ENCODE measurements at places on chromosomes 11 and 22.

DNA sequence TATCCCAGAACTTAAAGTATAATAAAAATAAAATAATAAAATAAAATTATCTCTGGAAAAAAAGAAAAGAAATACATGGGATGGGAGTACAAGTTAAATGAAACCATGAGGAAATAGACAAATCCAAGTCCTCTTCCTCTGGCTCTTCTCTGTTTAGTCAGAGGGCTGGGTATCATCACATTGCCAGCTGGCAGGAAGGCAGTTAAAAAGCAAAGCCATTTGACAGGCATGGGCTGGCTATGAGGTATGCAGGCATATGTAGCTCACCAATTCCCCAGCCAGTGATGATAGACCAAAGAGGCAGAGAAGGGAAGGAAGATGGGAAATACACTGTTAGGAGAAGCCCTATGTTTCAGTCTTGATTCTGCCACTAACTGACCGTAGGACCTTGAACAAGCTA is 6.5 kb downstream of the LYVE1 start:
- DNase-seq = no peak

DNA sequence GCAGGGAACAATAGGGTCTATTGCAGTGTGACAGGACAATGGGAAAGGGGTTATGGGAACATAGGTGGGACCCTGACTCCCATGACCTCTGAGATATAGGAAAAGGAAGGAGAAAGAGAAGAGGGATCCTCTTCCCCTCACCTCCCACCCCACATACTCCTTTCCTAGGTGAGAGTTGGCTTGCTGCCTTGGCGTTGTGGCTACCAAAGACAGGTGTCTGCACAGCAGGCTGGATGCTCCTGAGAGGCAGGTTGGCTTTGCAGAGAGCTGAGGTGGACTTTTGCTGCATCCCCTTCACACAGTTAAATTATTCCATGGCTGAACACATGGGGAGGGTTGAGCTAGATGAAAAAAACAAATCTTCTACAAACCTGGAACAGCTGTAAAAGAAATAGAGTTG is 80.7 kb downstream of the SYT9 start:
- DNase-seq = no peak

DNA sequence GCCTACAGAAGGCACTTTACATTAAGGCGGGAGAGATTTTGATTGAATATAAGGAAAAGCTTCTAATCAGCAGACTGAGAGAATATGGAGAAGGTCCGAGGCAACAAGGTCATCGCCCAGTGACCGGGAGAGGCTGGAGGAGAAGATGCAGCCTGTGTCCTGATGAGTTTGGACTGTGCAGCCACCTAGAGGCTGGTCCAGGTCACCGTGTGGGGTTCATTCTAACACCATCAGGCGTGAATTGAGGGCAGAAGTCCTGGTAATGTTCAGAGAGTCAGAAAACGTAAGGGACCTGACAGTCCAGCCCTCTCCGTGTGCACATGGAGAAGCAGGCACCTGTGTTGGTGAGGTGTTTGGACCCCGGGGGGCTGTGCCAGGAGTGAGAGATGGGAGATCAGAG is 102.7 kb downstream of the FEZ1 start:
- no peak for DNase-seq

DNA sequence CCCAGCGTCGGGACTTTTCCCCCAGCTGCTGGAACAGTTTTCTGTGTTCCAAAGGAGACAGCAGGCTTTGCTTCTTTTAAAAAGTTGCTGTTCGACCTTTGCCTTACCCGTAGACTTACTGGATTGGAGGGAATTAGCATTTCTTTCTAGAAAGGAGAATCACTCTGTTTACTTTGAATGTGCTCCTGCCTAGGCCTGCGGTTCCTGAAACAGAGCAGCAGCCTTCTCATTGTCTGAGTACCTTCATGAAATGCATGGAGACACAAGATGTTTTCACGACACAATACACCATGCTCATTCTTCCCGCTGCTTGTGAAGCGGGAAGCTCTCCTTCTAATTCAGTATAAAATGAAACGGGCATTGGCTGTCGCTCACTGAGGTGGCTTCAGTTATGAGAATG is 196.2 kb downstream of the TBC1D22A start:
- DNase-seq = no peak

- DNase-seq = no peak
Observed at GRCh38 chr22:47195156-47195483, 432.7 kb downstream of the TBC1D22A start.

DNA sequence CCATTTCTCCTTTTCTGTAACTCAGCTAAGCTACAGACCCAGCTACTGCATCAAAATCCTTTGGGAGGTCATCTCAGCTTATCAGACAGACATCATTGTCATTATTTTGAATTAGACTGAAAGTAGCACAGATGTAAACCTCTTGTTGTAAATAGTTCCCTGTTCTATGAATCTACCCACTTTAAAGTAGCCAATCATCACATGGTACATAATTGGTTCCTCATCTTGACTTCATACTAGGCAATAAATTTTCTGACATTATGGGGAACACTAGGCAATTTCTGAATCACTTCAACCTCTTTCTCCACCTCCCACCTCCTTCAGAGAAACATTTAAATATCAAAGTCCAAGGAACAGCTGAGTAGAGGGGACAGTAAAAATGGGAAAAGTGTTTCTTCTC is 47.9 kb downstream of the MPPED2 start:
- DNase-seq = no peak

- no peak for DNase-seq
Observed at GRCh38 chr22:21606775-21607174, 23.0 kb downstream of the YDJC start.

GRCh38 chr11:125728969-125729368 is 17.1 kb upstream of the PATE1 start:
- no peak for DNase-seq

DNA sequence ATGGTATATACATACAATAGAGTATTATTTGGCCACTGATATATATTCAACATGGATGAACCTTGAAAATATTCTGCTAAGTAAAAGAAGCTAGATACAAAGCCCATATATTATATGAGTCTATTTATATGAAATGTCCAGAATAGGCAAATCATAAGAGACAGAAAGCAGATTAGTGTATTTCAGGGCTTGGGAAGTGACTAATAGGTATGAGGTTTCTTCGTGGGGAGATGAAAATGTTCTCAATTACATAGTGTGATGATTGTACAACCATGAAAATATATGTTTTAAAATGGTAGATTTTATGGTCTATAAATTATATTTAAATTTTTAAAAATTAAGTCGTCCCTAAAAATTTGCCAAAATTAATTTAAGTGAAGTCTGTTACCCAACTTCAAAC is 92.2 kb downstream of the STK33 start:
- DNase-seq = no peak

GRCh38 chr11:66929753-66930152 is 28.4 kb downstream of the PC start:
- DNase-seq = no peak

GRCh38 chr11:27242591-27242990 is 120.4 kb downstream of the CCDC34 start:
- DNase-seq = peak; percentile 15

DNA sequence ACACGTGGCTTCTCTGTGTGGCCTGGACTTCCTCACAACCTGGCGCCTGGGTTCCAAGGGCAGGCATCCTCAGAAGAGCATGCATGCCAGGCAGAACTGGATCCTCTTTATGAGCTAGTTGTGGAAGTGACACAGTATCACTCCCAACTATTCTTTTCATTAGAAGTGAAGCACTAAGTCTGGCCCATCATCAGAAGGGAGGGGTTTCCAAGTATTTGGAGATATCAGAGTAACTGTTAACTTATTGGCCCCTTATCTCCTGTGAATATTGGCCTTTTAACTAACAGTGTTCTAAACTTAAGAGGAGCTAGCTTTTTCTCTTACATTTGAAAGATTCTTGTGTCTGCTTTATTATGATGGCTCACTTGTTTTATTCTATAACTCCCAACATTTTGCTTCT is 35.5 kb downstream of the FDX1 start:
- no peak for DNase-seq

DNA sequence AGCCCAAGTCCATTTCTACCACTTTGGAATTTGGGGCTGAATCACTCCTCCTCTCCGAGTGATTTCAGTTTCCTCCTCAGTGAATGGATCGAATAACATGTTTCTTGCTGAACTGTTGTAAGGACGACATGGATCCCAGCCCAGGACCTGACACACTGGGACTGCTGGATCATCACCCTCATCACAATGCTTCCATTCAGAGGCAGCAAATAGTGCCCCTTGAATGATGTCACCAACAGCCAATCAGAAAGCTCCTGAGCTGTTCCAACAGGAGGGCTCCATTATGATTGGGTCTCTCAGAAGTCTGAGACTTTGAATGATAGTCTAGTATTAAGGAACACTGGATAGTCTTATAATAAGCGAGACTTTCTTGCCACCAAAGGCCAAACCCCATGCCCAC is 158.9 kb downstream of the MYO18B start:
- peak; percentile 12 for DNase-seq

DNA sequence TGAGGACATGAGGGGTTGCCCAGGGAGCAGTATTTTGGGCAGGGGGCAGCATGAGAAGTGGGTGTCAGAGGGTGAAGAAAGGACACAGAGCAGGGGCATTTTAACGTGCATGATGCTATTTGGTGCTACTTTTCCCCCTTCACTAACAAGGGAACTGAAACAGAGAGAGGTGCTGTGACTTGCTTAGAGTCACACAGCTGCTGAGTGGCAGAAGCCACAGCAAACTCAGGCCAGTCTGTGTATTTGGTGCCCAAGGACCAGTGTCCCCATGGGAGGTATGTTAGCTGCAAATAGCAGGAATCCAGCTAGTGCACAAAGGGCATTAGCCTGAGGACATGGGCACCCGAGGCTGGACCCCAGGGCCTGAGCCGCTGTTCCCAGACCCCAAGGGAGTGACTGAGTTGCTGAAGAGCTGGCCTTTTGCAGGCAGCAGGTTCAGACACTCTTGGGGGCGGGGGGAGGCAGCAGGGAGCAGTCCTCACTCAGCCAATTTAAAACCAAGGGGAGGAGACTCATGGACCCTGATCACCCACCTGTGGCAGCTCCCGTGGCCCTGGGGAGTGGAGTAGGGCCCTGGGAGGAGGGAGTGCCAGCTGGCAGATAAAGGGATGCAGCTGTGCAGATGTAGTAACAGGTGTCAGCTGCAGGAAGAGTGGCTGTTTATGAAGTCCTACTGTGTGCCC is 14.6 kb downstream of the PARVG start:
- no peak for DNase-seq

GRCh38 chr22:37089434-37089833 is 20.1 kb downstream of the TMPRSS6 start:
- DNase-seq = no peak

- DNase-seq = no peak
Observed at GRCh38 chr11:73983741-73984538, 1.3 kb upstream of the UCP2 start.

DNA sequence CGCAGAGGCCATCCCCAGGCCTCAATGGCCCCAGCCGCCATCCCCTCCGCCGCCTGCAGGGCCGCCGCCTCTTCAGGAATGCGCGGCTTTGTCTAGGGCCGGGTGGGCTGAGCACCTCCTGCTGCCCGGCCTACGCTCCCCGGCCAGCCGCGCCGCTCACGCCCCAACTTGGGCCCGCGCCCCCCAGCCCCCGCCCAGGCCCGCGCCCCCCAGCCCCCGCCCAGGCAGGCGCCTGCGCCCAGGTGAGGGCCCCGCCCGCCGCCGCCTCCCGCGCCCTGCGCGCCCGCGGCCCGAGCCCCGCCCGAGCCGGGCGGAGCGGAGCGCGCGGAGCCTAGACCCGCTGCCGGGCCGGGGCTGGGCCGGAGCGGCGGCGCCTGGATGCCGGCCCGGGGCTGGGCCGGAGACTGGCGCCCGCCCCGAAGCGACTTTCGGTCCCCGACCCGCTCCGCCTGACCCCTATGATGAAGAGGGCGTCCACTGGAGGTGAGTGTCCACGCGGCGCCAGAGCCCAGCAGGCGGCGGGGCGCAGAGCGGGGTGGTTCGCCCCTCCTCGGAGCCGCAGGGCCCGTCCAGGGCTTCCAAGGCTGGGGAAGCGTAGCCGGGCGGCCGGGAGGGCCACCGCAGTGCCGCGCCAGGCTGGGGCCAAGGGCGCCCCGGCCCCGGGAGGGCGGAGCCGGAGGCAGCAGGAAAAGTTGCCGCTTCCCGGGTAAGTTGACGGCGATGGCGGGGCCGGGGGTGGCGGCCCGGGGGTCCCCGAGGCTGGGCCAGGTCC is 34.3 kb upstream of the PRODH start:
- no peak for DNase-seq

DNA sequence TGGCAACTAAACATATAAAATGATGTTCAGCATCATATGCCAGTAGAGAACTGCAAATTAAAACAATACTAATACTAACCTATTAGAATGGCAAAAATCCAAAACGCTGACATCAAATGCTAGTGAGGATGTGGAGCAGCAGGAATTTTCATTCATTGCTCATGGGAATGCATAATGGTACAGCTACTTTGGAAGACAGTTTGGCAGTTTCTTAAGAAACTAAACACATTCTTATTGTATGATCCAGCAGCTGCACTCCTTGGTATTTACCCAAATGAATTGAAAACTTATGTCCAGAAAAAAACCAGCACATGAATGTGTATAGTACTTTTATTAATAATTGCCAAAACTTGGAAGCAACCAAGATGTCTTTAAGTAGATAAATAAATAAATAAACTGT is 258.0 kb downstream of the TENM4 start:
- no peak for DNase-seq

- no peak for DNase-seq
Observed at GRCh38 chr11:47620836-47621378, 21.5 kb downstream of the MTCH2 start.

- no peak for DNase-seq
Observed at GRCh38 chr22:19898145-19898544, 43.4 kb upstream of the COMT start.

DNA sequence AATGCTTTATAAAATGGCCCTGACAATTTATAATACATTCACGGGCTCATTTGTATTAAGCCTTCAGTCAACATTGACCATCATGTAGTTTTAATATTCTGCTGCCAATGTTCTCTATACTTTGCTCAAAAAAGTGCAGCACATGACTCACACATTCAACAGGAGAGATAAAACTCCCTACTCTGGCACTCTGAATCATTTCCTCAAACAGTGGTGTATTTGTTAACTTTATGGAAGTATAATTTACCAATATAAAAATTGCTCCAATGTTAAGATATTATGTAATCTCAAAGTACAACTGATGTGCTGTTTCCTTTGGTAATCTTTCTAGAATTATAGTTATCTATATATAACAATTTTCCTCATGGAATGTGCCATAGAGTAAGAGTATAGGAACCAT is 39.9 kb downstream of the MAML2 start:
- no peak for DNase-seq

GRCh38 chr11:57196596-57196995 is 14.8 kb downstream of the LRRC55 start:
- DNase-seq = no peak

- DNase-seq = peak; percentile 29
Observed at GRCh38 chr22:25202290-25202921, 2.7 kb downstream of the CRYBB3 start.

GRCh38 chr11:18527512-18527911 is 770 bp upstream of the TSG101 start:
- DNase-seq = no peak

- no peak for DNase-seq
Observed at GRCh38 chr11:73990730-73991129, 8.1 kb upstream of the UCP2 start.

GRCh38 chr11:76167590-76167989 is 38.7 kb downstream of the WNT11 start:
- no peak for DNase-seq

All from Jurkat, Clone E6-1 (cell line).